Activated CD4-positive, alpha-beta memory T cell treated with anti-CD3 and anti-CD28 coated beads for 36 hours (primary cell): ENCODE measurements at places on chromosomes 1 and 21. TPM values are rescaled to one million over a fixed set of nuclear protein-coding genes. Genes with fewer than 3 reads are reported as not detected.

DNA sequence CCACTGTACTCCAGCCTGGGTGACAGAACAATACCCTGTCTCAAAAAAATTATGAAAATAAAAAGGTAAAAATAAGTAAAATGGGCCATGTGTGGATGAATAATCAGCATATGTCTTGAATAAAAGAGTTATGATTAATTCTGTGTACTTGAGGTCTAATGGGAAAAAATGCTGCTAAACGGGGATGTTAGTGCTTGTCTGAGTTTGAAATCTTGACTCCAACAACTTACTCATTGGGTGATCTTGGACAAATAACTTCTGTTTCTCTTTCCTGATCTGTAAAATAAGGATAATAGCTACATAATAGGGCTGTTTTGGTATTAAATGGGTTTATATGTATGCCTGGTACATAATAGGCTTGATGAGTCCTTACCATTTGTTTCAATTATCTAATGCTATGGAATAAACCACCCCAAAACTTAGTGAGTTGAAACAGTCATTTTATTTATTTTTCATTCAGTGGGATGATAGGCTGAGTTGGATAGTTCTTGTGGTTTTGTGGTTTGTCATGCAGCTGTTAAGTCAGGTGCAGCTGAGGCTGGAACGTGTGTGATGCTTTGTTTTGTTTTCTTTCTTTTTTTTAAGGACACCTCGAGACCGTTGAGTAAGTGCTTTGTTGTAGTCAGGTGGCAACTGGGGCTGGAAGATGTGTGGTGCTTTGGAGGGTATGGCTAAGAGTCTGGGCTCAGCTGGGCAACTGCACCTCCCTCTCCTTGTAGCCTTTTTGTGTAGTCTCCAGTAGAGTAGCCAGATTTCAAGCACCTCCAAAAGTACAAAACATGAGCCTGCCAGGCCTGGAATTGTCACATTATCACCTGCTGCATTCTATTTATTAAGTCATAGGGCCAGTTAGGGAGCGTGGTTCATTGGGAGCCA is 4.9 kb downstream of the MDM4 start:
- DNase-seq: peak; percentile 71

GRCh38 chr1:239952348-239953308 is 139.1 kb upstream of the FMN2 start:
- no peak for DNase-seq

Gene WNT4
- total RNA-seq: not detected

GRCh38 chr1:2061065-2061778 is 11.0 kb downstream of the PRKCZ start:
- DNase-seq: no peak

- no peak for DNase-seq
Observed at GRCh38 chr1:110548381-110548780, 29.4 kb upstream of the KCNA10 start.

Gene KLHDC9
- total RNA-seq: 1.2 TPM

DNA sequence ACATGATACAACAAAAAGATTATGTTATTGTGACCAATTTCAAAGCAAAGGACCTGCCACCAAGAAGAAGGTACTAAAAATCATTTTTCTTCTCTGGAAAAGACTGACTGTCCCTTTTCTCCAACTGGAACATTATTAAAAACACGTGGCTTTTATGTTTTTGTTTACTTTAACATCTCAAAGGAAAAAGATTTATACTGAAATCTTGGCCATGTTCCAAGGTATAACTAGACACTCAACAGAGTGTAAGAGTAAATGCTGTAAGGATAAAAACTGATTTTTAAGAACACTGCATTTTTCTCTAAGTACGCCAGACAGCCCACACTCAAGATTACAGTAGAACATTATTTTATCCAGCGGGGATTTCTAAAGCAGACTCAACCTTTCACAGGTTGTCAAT is 62.1 kb downstream of the BRWD1 start:
- DNase-seq: no peak

- no peak for DNase-seq
Observed at GRCh38 chr1:57637155-57637554, 213.3 kb upstream of the DAB1 start.

DNA sequence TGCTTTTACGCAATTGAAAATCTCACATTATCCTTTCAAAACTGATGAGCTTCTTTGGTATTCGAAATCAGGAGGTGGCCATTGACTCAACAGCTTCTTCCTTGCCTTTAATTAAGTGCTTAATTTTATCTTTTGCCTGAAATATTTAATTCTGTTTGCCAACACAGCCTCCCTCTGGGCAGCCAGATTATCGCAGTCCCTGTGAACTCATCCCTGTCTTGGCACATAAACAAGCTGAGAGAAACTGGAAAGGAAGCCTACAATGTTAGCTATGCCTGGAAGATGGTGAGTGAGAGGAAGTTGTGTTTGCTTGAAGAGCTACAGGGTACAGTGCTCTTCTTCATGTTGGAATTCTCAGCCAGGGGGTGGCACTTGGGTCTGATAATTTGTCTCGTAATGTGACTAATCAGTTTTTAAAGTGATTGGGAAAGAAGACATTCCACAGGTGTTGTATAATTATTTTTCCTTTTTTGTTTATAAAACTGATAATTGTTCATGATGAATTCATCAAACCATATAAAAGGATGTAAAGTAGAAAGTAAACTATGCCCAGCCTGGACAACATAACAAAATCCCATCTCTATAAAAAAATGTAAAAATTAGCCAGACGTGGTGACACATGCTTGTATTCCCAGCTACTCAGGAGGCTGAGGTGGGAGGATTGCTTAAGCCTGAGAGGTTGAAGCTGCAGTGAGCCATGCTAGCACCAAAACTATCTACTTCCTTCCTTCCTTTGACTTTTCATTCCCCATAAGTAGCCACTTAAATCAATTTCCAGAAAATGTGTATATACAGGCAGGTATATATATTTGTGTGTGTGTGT is 90.1 kb upstream of the RAVER2 start:
- no peak for DNase-seq

DNA sequence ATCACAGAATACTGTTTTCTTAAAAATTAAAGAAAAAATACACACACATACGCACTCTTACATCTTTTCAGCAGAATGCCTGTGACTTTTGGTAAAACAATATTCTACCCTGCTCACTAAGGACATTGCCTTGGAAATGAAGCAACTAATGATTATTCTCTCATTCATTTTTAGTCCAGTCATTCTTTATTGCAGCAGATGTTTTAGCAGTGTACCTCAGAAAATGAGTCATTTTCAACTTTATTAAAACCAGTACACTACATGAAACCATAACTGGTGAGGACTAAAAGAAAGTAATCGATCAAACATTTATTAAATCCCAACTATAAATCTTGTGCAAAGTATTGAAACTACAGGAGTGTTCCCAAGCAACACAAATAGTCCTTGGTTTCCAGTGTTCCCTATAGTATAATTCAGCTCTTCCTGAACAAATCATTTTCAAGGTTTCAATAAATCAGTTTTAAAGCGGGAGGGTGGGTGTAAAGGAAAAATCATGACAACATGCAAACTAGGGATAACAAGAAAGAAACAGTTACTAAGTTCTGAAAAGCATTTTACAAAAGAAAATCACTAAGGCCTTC is 114.2 kb downstream of the ADGRL4 start:
- DNase-seq: no peak

GRCh38 chr1:76939050-76939816 is 72.0 kb downstream of the ST6GALNAC5 start:
- no peak for DNase-seq

DNA sequence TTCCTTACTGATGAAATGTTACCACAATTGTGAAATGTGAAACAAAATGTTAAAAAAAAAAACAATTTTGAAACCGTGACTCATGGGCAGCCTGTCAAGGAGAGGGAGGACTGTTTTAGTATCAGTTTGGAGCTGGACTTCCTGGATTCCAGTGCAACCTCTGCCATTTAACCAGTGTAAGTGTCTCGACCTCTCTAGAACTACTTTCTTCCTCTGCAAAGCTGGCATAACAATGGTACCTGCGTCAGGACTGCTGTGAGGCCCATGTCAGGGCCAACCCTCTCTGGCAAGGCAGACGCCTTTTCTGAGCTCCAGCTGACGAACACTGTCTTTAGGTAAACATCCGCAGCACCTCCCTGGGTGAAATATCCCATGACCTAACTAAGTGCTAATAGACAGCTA is 20.9 kb downstream of the URB1 start:
- no peak for DNase-seq

GRCh38 chr1:220233927-220234326 is 38.3 kb downstream of the RAB3GAP2 start:
- no peak for DNase-seq

GRCh38 chr1:225347123-225347683 is 80.6 kb downstream of the LBR start:
- DNase-seq: no peak

GRCh38 chr1:203288400-203288799 is 16.9 kb upstream of the BTG2 start:
- DNase-seq: no peak

DNA sequence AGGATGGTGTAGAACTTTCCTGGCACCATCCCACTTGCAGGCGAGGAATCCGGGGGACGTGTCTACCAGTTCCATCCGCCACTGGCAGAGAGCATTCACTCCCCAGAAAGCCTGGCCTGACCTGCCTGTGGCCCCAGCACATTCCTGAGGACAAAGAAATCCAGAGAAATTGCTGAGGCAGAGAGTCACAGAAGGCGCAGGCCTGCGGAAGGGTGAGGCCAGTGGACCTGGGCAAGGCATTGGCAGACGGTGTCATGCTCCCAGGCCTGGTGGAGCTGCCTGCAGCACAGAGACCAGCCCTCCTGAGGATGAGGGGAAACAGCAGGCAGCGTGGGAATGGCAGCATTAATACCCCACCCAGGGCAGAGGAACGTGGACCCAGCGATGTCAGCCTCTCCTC is 81.2 kb upstream of the F3 start:
- no peak for DNase-seq

DNA sequence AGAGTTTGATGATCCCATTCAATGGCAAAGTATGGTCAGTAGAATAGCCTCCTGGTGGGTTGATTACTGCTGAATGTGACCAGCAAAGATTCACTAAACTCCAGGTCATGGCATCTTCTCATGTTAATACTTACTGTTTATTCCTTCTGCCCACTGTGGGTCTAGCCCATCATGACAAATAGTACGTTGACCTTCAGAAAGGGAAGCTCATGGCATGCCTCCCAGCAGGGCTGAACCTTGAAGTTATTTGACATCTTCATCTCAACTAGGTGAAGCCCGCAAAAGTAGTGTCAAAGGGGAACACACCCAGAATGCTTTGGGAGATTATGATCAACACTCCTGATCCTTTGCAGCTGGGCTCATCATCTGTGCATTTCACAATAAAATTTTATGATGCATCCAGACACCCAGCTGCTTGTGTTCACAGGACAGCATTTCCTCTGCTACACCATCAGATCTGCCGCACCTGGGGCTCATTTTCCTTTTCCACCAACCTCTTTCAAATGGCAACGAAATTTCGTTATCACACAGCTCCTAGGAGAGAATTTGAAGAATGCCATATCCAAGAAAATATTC is 49.6 kb downstream of the HLX start:
- no peak for DNase-seq

Gene CRYBG2
- 1.3 TPM for total RNA-seq

Gene TACSTD2
- total RNA-seq: not detected

Gene CGN
- total RNA-seq: 1.4 TPM

DNA sequence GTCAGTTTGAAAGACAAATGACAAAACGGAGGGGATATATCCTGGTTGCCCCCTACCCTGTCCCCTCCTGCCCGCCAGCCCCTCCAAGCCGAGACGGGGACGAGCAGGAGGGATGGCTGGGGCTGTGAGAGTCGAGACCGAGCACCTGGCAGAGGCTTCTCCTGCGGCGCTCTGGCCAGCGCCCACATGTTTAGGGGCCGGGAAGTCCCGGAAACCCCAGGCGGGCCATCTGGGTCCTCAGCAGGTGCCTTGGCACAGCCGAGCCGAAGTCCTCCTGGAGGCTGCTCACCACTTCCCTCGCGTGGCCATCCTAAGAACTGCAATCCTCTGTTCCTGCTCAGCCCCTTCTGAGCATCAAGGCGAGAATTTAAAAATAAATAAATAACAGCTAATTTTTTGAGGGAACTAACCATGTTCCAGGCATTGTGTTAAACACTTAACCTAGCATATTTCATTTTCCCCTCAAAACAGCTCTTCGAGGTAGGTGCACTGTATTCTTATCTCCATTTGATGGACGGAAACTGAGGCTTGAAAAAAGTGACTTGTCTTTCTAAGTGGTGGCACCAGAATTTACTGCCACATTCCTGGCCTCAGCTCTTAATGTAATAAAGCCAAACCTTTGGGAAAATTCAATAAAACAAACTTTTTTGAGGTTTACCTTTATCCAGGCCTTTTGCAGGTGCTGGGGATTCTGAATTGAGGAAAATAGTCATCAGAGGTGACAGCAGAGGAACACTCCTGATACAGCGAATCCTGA is 3.5 kb upstream of the RIMS3 start:
- DNase-seq: peak; percentile 91

DNA sequence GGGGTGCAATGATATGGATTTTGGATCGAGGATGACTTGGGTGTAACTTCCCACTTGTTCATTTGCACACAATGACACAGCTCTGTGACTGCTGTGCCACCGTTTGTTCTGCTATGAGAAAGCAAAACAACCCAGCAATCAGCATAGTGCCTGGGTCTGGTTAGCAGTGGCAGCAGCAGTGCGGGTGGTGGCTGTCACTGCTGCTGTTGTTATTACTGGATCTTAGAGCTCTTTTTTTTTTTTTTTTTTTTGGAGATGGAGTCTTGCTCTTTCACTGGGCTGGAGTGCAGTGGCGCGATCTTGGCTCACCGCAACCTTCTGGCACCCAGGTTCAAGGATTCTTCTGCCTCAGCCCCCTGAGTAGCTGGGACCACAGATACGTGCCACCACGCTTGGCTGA is 56.9 kb downstream of the TBCE start:
- DNase-seq: peak; percentile 14

GRCh38 chr1:246338546-246338945 is 168.5 kb downstream of the SMYD3 start:
- DNase-seq: no peak

DNA sequence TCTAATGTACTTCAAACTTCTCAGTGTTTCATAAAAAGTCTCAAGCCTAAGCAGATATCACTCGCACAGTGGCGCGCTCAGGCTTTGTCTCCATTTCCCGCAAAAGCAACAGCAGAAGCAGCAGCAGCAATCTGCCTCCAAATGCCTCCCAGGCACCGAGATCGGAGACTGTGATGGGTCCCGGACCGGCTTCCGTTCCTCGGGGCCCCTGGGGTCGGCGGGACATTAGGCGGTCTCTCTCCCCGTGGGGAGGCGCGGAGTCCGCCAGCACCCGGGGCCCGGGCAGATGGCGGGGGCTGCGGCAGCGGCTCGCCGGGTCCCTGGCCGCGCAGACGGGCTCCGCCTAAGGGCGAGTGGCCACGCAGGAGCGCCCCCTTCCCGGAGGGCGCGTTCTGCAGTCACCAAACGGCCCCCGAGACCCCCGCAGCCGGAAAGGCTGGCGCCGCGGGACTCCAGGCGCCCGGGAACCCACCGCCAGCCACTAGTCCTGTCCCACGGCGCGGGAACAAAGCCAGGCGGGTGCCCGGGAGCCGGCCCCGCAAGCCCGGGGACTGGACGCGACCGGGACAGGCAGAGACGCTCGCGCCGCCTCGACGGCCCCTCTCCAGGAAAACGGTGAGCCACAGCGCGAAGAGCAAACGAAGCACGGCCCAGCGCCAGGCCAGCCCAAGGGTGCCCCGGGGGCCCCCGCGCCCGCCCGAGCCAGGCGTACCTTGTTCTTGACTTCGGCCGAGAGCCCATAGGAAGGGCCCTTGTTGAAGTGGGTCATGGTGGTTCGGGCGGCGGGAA is 590 bp downstream of the CNN3 start:
- DNase-seq: peak; percentile 30

Gene CNR2
- total RNA-seq: not detected

GRCh38 chr1:199508653-199509052 is 518.9 kb upstream of the NR5A2 start:
- DNase-seq: no peak
